Renal cortex interstitium (tissue), 15 donors: ENCODE measurements at places on chromosomes 1 and 21. TPM values are rescaled to one million over a fixed set of nuclear protein-coding genes. Genes with fewer than 3 reads are reported as not detected.

The GPR25 gene
- polyA plus RNA-seq = 0.09 TPM

The NBPF4 gene
- polyA plus RNA-seq = not detected

The BARHL2 gene
- not detected for polyA plus RNA-seq

The OR6N2 gene
- not detected for polyA plus RNA-seq

The NPL gene
- 8.8 TPM for polyA plus RNA-seq

The OPTC gene
- not detected for polyA plus RNA-seq

The IL24 gene
- polyA plus RNA-seq = 0.33 TPM

- DNase-seq = no peak
Observed at GRCh38 chr21:44392916-44393315, 39.5 kb downstream of the TRPM2 start.

DNA sequence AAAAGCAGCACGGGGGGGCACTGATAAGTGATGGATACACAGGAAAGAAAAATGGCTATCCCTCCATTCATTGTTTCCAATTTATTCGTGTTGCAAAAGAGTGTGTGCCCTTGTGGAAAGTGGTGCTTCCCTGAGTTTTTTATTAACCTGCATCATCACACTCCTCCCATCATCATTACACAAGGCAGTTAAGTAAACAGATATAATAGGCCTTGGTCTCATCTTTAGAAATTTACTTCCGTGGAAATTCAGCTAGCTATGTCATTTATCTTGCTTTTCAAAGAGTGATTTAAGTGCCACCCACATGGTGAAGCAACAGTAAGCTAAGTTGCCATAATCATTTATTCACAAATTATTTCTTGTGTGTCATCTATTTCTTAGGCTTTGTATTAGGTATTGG lies 473.3 kb downstream of the NEGR1 start:
- DNase-seq = no peak

- DNase-seq = no peak
Observed at GRCh38 chr21:25615880-25616279, 8.6 kb upstream of the MRPL39 start.

DNA sequence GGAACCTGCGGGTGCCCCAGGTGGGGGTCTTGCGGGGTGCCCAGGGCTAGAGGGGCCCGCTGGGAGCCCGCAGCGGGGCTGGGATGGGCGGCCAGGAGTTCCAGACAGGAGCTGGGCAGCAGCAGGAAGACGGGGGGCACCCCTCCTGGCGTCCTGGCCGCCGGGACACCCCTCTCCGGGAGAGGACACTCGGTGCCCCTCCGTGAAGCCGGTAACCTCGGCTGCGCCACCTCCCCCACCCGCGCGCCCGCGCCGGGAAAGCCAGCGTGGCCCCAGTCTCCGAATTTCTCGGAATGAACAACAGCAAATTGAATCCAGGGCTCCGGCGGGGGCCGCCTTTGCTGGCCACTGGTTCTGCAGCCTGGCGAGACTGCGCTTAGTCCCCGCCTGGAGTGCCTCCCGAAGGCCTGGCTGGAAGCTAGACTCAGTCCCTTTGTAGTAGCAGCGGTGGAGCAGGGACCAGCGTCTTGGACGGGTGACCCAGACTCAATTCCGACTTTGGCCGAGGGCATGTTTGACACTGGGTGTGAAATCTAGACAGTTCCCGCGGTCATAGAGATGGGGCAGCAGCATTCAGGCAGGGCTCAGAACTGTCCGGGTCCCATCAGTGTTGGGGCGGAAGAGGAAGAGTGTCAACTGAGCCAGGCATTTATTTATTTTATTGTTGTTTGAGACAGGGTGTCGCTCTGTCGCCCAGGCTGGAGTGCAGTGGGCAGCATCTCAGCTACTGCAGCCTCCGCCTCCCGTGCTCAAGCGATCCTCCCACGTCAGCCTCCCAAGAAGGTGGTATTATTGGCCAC lies 773 bp downstream of the IFNGR2 start:
- DNase-seq = peak; percentile 49

- no peak for DNase-seq
Observed at GRCh38 chr1:2037314-2037979, 12.8 kb upstream of the PRKCZ start.

DNA sequence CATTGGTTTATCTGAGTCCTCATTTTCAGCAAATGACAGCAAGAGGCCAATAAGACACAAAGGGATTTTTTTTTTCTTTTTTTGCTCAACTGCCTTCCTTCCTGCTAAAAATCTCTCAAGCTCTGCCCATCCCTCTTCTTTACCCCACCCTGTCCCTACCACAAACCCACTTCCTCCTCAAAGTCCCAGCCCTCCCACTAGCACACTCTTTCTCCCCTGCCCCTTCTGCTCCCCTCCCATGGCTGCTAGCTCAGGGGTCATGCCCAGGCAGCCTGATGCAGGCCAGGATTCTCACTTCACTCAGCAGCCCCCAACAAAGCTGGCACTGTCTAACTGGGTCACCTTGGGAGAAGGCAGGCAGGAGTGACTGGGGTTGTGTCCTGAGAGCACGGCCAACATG lies 28.8 kb upstream of the PPP2R5A start:
- DNase-seq = no peak

DNA sequence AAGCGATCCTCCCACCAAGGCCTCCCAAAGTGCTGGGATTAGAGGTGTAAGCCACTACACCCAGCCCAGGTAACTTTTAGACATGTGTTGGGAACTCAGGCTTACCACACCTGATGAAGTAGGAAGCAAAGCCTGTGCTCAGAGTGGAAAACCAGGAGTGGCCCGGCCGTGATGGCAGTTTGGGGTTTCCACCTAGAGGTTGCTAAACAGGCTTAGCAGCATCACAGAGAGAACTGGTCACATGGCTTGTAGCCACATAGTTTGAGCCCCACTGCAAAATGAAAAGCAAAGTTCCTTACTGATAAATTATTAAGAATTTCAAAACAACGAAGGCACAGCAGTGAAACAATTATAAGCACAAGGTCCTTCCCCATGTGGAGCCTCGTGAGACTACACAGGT lies 142.6 kb upstream of the CXADR start:
- DNase-seq = peak; percentile 32

DNA sequence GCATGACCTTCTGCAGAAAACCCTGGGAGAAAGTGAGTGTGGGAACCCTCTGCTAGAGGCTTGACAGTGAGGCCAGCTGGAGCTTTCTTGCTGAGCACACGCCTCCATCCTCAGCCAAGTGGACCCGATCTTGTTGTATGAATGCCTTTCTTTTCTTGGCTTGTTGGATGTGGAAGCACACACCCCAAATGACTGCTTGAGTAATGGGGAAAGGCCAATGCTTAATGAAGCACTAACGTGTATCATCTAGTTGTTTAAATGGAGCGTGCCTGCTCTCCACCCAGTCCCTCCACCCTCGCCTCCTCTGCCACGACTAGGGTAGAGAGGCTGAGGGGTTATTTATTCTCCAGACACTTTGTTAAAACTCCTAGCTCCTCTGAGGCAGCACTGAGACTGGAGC lies 54.3 kb upstream of the IKBKE start:
- DNase-seq = no peak

DNA sequence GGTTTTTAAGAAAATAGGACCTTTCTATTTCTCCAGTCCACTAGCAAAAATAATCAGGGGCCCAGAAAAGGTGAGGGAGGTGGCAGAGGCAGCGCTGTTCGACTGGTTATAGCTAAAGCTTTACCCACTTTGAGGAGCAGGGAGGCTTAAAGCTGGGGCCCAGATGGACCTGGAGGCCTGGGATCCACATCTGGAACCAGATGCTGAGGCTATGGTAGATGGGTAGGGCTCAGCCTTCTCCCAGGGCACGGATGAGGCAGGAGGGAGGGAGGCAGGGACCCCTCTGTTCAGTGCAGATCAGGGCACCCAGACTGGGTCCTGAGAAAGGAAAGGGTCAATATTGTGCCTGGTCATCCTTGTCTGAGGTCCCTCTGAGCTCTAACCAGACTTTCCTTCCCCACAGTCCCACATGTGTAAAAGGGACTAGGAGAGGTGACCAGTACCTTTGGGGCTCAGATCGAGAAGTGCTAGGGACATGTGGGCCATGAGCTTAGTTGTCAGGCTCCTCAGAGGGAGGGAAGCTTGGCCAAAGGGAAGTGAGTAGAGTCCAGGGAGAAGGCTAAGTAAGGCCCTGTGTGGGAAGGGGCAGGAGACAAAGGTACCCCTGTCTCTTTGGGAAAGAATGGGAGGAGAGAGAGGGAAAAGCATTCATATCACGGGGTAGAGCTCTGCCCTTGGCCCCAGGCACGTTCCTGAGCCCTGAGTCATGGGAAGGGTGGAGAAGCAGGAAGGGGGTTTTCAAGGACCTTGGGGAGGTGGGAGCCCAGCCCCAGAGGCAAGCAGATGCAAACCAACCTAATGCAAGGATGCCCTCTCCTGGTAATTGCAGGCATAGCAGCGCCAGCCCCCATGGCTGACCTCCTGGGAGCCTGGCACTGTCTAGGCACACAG lies 15.4 kb downstream of the LMNA start:
- no peak for DNase-seq

DNA sequence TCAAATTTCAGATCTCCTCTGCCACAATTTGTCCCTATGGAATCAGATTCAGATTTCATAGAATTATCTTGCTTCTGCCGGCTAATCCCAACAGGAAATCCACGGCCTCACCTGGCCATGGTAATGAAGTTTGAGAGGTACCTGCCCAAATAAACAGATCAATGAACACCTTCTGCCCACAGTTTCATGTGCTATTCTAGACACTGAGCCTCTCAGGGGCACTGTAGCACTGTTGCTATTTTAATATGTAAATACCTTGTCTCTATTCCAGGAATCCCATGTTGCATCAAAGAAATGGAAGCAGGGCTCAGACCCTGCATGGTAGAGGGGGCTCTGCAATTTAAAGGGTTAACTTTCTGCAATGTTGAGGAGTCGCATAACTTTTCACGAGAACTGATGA lies 593.1 kb downstream of the PTBP2 start:
- no peak for DNase-seq

DNA sequence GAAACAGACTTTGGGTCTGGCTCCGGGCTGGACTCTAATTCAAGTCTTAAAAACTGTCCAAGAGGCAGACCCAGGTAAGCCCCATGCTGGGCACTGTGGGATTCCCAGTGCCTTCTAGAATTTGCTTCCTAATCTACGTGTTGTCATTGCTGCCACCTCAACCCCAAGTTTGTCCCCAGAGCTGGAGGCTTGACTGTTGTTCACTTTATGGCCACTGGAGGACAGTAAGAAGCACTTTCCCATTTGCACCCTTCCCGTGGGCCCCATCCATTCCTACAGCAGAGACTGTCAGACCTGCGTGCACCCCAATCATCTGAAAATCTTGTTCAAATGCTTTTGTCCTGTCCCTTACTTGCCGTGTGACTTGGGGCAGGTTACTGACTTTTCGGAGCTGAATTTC lies 29.4 kb upstream of the VASH2 start:
- DNase-seq = no peak

DNA sequence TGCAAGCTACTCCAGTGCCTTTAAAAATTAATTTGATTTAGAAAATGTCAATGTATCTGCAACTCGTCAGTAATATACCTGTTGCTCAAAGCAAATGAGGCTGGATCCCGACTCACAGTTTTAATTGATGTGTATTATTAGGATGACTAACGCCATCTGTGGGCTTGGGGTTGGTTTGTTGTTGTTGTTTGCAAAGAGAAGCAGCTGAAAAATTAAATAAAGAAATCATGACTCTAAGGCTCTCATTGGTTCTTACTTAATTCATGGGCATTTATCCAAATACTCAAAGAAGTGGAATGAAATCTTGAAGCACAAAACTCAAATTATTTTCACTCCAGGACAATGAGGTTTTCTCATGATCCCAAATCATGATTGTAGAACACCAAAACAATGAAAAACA lies 46.4 kb downstream of the SEC16B start:
- DNase-seq = no peak
